Upper lobe of right lung (tissue), 1 donor: ENCODE measurements at places on chromosomes 2 and 18. TPM values are rescaled to one million over a fixed set of nuclear protein-coding genes. Genes with fewer than 3 reads are reported as not detected.

The CIDEA gene
- total RNA-seq = not detected

The ZC3H6 gene
- total RNA-seq = 16.6 TPM

The BMPR2 gene
- 139 TPM for total RNA-seq

The HMSD gene
- total RNA-seq = 2.1 TPM

The TBR1 gene
- total RNA-seq = not detected

The CDH20 gene
- total RNA-seq = 0.35 TPM

The ALKAL2 gene
- total RNA-seq = 18.7 TPM

The PMAIP1 gene
- 3.1 TPM for total RNA-seq

The EVA1A gene
- total RNA-seq = 41.9 TPM

The ADAM23 gene
- 2.5 TPM for total RNA-seq

The CHRND gene
- not detected for total RNA-seq
